Stimulated activated CD4-positive, alpha-beta T cell treated with anti-CD3 and anti-CD28 coated beads, Interleukin-1b, Interleukin-23, amount 100 ng/mL, for 1 hour (primary cell): ENCODE measurements at places on chromosomes 12 and 14.

GRCh38 chr14:104992501-104992900 is 6.9 kb downstream of the CLBA1 start:
- DNase-seq, result no peak

GRCh38 chr14:51566831-51567582 is 84.7 kb upstream of the FRMD6 start:
- no peak for DNase-seq

- DNase-seq, result no peak
Observed at GRCh38 chr12:89933911-89934310, 225.3 kb upstream of the ATP2B1 start.

DNA sequence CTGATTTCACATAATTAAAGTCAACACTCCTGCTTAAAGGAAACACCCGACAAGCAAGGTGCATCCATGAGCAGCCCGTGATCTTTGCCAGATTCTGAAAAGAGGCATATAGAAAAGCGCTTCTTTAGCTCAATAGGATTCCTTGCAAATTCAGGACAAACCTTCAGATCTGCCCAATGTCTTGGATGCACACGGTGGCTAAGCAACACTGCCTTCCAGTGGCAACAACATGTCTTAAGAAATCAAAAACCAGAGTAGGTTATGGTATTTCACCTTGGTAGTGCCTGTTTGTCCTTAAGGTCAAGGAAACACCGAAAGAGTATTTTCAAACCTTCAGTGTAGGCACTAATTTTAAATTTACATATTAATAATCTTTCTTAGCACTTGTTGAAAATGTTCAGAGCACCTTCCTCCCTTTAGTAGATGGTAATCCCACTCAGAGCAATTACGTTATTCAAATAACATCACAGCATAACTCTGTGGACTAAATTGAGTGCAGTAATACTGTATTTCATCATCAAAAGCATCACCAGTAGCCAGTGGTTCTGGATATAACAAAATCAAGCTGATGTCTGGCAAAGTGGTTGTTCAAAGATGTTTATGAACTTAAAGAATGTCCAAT is 58.0 kb upstream of the CDKN3 start:
- DNase-seq, result no peak

DNA sequence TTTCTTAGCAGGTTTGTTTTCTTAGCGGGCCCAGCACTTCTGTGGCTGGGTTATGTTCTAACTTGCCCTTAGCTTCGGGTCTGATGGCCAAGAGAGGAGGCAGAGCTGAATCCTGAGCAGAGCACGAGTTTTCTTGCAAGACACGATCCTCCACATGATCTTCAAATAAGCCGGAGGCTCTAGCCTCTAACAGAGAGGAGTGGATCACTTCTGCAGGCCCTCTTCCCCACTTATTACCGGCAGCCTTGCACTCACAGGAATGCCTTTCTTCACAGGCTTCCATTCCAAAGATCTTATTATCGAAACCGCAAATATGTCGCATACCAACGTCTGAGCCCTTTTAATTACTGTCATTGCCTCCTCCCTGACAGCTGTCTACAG is 79.5 kb downstream of the SINHCAF start:
- DNase-seq, result no peak

GRCh38 chr12:82723093-82723492 is 36.4 kb downstream of the TMTC2 start:
- DNase-seq, result no peak

- DNase-seq, result no peak
Observed at GRCh38 chr14:100562751-100563150, 24.5 kb downstream of the BEGAIN start.

DNA sequence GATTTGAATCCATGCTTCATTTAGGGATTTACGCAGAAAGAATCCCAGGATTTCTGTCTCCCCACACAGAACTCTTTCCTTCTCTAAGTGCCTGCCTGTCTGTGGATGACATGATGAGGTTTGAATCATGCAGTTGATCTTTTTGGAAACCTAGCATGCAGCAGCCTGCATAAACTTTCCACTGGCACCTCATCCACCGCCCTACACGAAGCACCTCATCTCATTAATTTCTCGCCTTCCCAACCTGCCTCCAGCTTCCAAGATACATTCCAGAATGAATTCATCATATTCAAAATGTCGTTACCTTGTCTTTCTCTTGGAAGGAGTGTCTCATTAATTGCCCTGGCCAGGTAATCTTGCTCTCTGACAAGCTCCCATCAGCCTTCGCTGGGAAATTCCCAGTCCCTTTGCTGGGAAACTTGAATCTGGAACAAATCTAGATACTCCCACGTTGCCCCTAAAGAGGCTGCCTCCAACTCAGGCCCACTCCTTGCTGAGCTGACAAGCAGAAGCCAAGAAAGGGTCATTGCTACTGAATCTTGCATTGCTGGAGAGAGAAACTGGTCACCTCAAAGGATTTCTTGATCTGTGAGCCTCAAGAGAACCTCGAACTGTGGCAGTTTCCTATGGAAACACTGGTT is 48.2 kb downstream of the SERPINA3 start:
- no peak for DNase-seq

DNA sequence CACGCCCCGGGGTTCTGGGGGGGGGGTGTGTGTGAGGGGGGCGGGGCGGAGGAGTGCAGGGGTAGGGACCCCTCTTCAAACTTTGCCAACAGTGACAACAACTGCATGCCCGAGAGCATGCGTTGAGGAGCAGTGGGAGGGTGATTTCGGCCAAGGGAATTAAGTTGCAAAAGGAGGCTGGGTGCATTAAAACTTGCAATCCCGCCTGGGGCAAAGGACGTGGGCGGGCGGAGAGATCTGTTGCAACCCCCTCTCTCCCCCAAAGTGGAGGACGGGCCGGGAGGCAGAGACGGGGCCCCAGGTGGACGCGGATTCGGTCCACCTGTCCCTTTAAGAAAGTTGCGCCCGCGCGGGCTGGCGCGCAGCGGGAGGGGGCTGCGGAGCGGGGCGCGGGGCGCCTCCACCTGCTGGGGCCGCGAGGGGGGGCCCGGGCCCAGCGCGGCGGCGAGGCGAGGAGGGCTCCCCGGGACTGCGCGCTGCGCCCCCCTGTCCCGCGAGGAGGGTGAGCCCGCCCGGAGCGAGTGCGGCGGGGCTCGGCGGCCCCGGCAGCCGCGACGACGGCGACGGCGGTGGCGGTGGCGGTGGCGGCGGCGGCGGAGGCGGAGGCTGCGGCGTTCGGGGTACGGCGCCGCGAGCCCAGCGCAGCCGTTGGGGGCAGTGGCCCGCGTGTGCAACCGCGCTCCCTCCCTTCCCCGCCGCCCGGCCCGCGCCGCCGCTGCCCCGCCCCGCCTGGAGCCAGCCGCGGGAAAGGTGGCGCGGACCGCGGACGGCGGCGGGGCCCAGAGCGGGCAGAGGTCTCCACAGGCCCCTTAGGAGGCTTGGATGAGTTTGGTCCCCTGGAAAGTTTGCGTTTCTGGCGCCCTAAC is 530 bp upstream of the FOXN4 start:
- no peak for DNase-seq

DNA sequence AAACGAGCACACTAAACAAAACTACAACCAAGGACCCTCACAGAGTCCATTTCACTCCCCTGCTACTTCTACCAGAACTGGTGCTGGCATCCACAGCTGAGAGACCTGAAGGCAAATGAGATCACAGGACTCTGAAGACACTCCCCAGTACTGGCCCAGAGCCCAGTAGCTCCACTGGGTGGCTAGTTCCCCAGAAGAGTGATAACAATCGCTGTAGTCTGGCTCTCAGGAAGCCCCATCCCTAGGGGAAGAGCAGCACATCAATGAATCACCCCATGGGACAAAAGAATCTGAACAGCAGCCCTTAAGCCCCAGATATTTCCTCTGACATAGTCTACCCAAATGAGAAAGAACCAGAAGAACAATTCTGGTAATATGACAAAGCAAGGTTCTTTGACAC is 190.7 kb upstream of the BMP4 start:
- DNase-seq, result no peak

GRCh38 chr12:57517187-57517586 is 3.1 kb downstream of the DDIT3 start:
- no peak for DNase-seq

GRCh38 chr14:33839193-33840076 is 111.4 kb downstream of the EGLN3 start:
- DNase-seq, result peak; percentile 1

- no peak for DNase-seq
Observed at GRCh38 chr12:56897844-56898361, 36.3 kb downstream of the SDR9C7 start.

GRCh38 chr14:67487937-67488893 is at the start of gene TMEM229B:
Gene TMEM229B (minus strand): TSS chr14:67488721. CDS start chr14:67473923, 14,798 bp downstream.
- peak; percentile 24 for DNase-seq

GRCh38 chr12:116502141-116502725 is 56.9 kb upstream of the MAP1LC3B2 start:
- DNase-seq, result no peak

GRCh38 chr12:87943023-87943422 is 86.2 kb downstream of the C12orf50 start:
- DNase-seq, result no peak

DNA sequence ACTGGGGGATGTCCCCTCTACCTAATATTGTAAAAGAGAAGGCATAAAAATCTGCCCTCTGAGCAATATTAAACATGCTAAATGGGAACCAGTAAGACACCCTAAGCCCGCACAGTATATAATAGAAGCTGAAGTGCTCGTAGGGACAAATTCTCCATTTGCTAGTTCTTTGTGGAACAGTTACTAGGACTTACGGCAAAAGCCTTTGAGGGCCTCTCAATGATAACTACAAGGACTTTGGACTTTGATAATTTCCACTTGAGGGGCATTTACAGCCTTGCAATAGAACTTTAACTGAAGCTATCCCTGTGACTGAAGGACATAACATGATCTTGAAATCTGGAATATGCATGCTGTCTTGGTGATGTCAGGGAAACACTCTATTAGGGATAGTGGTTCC is 111.5 kb upstream of the IFNG-AS1 start:
- DNase-seq, result no peak

DNA sequence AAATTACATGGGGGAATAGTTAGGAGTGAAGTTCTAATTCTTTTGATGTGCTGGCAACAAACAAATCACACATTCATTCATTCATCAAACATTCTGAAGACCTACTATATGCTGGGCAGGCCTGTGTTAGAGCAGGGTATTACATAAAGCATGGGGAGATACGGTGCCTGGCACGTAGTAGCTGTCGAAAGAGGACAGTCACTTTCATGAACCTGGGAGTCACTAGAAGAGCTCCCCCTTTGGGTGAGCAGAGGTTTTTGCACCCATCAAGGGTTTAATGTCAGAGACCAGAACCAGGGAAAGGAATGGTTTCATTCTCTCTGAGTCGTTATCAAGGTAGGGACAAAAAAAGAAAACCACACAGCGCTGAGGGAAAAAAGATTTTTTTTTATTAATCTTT is 10.0 kb downstream of the LHX5 start:
- no peak for DNase-seq

- no peak for DNase-seq
Observed at GRCh38 chr14:26930576-26930975, 332.7 kb upstream of the NOVA1 start.

DNA sequence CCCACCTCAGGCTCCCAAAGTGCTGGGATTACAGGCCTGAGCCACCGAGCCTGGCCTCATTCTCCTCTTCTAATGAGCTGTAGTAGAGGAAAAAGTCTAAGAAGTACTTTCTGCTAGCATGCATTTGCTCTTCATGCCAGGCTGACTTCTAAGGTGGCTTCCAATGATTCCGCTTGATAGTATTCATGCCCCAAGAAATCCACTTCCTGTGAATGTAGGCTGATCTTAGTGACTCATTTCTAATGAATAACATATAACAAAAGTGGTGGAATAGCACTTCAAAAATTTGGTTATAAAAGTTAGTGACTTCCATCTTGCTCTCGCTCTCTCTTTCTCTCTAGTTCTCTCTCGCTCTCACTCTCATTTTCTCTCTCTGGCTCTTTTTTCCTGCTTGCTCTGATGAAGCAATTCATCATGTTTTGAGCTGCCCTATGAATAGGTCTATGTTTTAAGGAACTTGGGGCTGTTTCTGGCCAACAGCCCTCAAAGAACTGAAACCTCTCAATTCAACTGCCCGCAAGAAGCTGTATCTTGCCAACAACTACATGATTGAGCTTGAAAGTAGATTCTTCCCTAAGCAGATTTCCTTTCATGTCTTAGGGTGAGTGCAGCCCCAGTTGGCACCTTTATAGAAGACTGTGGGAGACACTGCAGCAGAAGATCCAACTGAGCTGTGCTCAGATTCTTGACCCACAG is 282.9 kb downstream of the RMST start:
- DNase-seq, result no peak

- no peak for DNase-seq
Observed at GRCh38 chr12:11584221-11584855, 65.1 kb upstream of the ETV6 start.

DNA sequence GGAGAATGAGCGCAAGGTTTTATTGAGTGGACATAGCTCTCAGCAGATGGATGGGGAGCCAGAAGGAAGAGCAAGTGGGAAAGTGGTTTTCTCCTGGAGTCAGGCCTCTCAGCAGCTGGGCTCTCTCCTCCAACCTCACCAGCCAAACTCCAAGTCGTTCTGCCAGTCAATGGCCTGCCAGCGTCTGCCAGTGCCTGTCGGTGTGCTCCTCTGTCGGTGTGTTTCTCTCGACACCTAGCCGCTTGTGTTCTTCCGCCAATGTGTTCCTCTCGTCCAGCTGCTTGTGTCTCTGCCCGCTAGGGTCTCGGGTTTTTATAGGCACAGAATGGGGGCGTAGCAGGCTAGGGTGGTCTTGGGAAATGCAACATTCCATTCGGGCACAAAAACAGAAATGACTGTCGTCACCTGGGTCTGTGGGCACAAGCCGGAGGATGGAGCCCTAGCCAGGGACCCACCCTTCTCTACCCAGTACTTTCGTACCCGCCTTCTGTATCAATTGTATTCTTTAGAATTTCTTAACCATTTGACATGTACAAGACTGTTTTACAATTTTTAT is 1365.4 kb downstream of the FSCB start:
- no peak for DNase-seq

GRCh38 chr12:26870491-26871419 is 37.8 kb upstream of the ITPR2 start:
- no peak for DNase-seq

- no peak for DNase-seq
Observed at GRCh38 chr14:23112359-23113178, 6.5 kb downstream of the CEBPE start.

DNA sequence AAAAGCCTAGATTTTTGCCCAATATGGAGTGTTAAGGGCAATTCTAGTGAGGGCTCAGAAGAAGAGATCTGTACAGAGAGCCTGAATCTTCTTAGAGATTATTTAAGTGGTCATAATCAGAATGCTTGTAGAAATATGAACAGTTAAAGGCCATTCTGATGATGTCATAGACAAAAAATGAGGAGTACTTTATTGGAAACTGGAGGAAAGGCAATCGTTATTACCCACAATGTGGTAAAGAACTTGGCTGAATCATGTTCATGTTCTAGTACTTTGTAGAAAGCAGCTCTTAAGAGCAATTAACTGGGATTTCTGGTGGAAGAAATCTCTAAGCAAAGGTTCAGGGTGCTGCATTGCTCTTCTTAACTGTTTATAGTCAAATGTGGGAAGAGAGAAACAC is 36.4 kb upstream of the SYT10 start:
- DNase-seq, result no peak

- no peak for DNase-seq
Observed at GRCh38 chr14:45084946-45085346, 1.0 kb downstream of the PRPF39 start.

GRCh38 chr12:120843472-120843871 is 60.7 kb downstream of the SPPL3 start:
- DNase-seq, result no peak
